ENCODE measurements at places on chromosomes 16 and 17.

DNA sequence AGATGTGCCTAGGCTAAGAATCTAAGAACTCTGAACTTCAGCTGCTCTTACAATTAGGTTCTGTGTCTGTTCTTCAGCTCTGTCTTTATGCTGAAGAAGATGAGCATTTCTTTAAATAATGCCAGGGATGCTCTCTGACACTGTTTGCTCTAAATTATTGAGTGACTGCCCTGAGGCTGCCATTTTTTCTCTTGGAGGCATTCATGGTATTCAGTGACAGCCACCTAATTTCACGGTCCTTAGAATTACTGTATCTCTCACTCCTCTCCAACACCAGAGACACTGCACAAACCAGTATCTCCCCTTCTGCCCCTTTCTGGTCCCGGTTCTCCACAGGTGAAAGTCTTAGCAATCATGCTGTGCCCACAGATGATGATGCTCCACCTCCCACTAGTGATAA is 123.6 kb upstream of the MPHOSPH6 start:
- no peak overlapping the region for H3K4me3 ChIP-seq
- no peaks in the 10 kb centered on the region for H3K4me1 ChIP-seq
- no peaks in the 10 kb centered on the region for H3K36me3 ChIP-seq
- no peak overlapping the region for H3K27ac ChIP-seq
- no peaks in the 10 kb centered on the region for H3K27me3 ChIP-seq
- no peak for DNase-seq

- H3K36me3 ChIP-seq = no peaks in the 10 kb centered on the region
- no peak overlapping the region for H3K4me3 ChIP-seq
- peaks cover 23% of the 10 kb centered on the region for H3K4me1 ChIP-seq
- H3K27me3 ChIP-seq = peaks cover 2% of the 10 kb centered on the region
These were observed 3.1 kb upstream of the CD300LD start for GRCh38 chr17:74595037-74595750.

DNA sequence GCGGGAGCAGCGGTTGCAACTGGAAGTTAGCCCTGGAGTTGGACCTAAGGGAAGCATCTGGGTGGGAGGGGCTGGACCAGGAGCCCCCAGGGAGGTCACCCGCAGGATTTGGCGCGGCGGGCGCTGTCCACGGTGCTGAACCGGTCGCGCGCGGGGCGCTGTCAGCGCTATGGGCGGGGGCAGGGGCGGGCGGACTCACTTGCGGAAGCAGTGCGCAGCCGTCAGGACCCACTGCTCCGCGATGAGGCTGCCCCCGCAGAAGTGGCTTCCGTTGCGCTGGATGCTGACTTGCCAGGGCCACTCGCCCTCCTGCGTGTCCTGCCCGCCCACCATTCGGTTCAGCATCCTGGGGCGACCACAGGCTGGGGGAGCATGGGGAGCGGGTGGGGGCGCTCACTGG is 4.5 kb downstream of the PRSS27 start:
- H3K4me1 ChIP-seq = peaks cover 13% of the 10 kb centered on the region
- no peaks in the 10 kb centered on the region for H3K36me3 ChIP-seq
- no peaks in the 10 kb centered on the region for H3K27me3 ChIP-seq
- no peak overlapping the region for H3K4me3 ChIP-seq
- peak; percentile 80 for DNase-seq

GRCh38 chr17:14196377-14196997 is 40.2 kb downstream of the CDRT15 start:
- no peaks in the 10 kb centered on the region for H3K36me3 ChIP-seq
- H3K27me3 ChIP-seq = no peaks in the 10 kb centered on the region
- no peak overlapping the region for H3K4me3 ChIP-seq
- H3K4me1 ChIP-seq = peaks cover 80% of the 10 kb centered on the region

- H3K27me3 ChIP-seq = no peaks in the 10 kb centered on the region
- H3K4me1 ChIP-seq = no peaks in the 10 kb centered on the region
- no peak for DNase-seq
- no peak overlapping the region for H3K27ac ChIP-seq
- H3K4me3 ChIP-seq = no peak overlapping the region
These were observed 240.2 kb downstream of the ENGASE start for GRCh38 chr17:79314617-79315357.

Measured in natural killer cell (primary cell).